ENCODE measurements at places on chromosomes 6 and 20.

DNA sequence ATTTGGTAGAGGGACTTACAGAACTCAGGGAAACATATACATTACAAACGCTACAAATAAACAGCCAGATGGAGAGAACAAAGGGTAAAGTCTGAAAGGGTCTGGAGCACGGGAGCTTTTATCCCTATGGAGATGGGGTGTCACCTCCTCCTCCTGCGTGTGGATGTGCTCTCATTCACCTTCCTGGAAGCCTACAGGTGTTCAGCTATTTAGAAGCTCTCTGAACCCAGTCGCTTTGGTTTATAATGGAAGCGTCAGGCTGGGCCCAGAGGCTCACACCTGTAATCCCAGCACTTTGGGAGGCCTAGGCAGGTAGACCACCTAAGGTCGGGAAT lies 17.7 kb upstream of the ITCH start:
- DNase-seq = no peak

- DNase-seq = peak; percentile 70
Measured at GRCh38 chr20:45489083-45489531, 19.6 kb downstream of the WFDC2 start.

DNA sequence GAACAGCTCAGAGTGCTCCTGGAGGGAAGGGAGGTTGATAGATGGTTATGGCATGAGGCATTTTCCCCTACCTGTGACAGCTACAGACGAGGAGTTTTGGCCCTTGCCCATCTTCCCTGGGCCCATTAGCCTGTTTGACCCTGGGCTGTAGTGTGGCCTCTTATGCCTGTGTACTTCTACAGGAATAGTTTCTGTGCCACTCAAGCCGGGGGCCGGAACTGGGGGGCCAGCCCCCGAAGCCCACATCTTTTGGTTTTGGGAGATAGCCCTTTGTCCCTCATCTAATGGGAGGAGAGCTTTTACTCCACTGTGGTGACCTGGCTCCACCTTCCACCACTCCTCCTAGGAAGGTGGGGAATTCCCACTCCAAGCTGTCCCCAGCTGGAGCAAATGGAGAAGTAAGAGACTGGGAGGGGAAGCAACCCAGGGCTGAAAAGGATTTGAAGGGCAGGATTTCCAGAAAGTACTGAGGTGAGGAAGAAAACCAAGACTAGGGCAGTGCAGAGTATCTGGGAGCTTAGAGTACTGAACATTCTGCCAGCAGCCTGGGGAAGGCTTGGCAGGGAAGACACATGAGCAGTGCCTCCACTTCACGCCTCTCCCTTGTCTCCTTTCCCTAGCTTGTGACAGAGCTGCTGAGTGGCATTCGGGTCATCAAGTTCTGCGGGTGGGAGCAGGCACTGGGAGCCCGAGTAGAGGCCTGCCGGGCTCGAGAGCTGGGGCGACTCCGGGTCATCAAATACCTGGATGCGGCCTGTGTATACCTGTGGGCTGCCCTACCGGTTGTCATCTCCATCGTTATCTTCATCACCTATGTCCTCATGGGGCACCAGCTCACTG lies 6.9 kb downstream of the ABCC10 start:
- no peak for DNase-seq

GRCh38 chr20:63745424-63745805 lies 5.8 kb downstream of the SLC2A4RG start:
- no peak for DNase-seq

GRCh38 chr6:2575236-2575635 lies 175.5 kb downstream of the MYLK4 start:
- DNase-seq = no peak

GRCh38 chr6:142784344-142784743 lies 160.6 kb downstream of the HIVEP2 start:
- no peak for DNase-seq

GRCh38 chr6:35532126-35532525 lies 19.4 kb upstream of the TULP1 start:
- DNase-seq = no peak

GRCh38 chr6:140281236-140281635 lies 906.8 kb upstream of the CITED2 start:
- DNase-seq = no peak

- no peak for DNase-seq
Measured at GRCh38 chr6:168418711-168419121, 22.3 kb upstream of the SMOC2 start.

DNA sequence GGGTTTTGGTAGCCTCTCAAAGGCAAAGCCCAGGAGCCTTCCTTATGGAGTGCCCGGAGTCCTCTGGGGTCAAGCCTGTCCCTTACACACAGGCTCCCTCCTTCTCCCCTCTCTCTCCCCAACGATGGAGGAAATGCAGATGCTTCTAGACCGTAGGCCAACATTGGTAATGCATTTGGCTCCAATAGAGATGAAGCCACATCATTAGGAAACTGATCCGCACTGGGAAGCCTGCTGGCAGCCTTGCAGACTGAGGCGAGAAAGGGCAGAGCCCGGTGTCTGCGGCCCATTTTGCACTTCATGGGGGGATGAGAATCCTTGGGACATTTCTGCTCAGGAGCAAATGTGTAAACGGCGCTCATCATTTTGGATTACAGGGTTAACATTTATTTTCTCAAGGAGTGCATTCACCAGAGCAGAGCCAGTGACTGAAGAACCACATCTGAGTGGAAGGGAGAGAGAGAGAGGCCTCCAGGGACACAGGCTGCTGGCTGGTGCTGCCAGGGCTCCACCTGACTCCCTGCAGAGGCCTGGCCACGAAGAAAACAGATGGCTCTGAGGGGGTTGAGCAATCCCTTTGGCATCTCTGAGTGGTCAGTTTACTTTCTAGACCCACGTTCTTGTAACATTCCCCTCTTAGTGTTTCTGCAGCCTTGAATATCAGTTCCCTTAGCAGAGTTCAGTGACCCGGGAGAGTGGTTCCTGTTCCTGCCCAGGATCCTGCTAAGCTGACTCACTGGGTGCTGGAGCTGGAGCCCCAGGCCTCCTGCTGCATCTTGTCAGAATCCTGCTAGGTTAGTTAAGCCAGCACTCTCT lies 4.4 kb upstream of the CST3 start:
- peak; percentile 77 for DNase-seq

DNA sequence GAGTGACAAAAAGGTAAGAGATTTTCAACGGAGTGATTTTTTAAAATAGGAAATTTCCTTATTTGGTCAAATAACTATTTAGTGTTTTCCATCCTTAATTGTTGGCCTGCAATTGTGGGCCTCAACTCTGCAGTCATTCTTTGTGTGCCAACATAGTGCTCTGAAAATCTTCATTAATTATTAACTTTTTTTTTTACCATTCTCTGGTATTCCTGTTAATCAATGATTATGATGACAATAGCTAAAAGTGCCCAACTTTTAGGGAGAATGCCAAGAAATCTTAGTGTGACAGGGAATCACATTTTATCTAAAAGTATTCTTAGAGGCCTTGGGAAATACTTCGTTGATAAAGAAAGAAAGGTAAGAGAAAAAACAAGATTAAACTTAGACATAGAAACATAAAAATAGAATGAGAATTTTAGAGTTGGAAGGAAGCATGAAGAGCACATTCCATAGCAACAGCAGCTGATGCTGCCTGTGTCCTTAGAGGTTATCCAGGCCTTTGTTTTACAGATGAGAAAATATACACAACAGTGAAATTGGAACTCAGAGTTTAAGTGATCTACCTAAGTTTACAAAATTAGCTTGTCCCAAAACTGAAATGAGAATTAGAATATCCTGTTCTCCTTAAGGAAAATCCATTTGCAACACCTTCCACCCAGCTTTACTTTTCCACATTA lies 1.2 kb downstream of the GPRC6A start:
- no peak for DNase-seq

GRCh38 chr6:110613356-110613755 lies 136.9 kb upstream of the SLC22A16 start:
- DNase-seq = no peak

DNA sequence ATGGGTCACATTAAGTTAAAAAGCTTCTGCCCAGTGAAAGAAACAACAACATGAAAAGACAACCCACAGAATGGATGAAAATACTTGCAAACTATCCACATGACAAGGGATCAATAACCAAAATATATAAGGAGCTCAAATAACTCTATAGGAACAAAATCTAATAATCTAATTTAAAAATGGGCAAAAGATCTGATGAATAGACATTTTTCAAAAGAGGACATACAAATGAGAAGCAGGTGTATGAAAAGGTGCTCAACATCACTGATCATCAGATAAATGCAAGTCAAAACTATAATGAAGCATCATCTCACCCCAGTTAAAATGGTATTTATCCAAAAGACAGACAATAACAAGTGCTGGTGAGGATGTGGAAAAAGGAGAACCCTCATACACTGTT lies 21.0 kb upstream of the ELMO2 start:
- DNase-seq = no peak

DNA sequence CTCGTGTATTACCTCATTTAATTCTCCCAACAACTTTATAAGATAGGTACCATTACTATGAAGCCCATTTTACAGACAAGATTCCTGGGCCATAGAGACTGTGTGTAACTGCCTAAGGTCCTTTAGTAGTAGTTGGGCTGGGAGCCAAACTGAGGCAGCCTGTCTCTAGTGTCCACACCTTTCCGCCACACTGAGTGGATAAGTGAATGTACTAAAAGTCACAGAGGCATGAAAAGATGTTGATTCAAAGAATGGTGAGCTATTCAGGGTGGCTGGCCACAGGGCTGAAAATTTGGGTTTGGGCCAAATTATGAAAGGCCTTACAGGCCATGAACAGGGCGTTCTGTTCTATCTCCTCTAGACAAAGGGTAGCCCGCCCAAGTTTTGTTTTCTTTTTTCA lies 11.0 kb downstream of the CD24 start:
- DNase-seq = peak; percentile 47

DNA sequence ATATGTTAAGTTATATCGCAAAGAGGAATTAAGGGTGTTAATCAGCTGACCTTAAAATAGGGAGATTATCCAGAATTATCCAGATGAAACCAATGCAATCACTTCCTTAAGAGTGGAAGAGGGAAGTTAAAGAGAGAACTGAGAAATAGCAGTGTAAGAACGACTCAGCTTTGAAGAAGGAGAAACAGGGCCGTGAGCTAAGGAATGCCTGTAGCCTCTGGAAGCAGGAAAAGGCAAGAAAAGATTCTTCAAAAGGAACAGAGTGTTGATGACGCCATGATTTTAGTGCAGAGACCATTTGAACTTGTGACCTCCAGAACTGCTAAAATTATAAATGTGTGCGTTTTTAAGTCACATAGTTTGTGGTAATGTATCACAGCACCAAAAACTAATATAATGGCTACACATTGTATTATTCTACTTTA lies 32.7 kb downstream of the ILRUN start:
- DNase-seq = peak; percentile 25

DNA sequence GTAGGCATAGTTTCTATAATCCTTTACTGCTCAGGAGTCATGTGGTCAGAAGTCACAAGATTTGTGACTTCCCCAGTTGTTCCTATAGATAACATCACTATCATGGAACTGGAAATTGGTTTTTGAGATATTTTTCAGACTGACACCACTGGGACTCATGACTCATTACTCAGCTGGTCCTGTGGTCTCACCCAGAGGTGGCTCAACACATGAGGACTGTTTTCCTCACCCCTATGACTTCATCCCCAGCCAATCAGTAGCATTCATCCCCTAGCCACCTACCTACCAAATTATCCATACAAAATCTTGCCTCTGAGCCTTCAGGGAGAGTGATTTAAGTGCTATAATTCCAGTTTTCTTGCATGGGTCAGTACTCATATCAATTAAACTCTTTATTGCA lies 1217.7 kb downstream of the EPHA7 start:
- no peak for DNase-seq

- peak; percentile 92 for DNase-seq
Measured at GRCh38 chr20:11454966-11455799, 462.5 kb upstream of the BTBD3 start.

Data from RCC 7860 (cell line).